Uterus (tissue), 4 donors: ENCODE measurements at places on chromosomes 2 and 18. TPM values are rescaled to one million over a fixed set of nuclear protein-coding genes. Genes with fewer than 3 reads are reported as not detected.

DNA sequence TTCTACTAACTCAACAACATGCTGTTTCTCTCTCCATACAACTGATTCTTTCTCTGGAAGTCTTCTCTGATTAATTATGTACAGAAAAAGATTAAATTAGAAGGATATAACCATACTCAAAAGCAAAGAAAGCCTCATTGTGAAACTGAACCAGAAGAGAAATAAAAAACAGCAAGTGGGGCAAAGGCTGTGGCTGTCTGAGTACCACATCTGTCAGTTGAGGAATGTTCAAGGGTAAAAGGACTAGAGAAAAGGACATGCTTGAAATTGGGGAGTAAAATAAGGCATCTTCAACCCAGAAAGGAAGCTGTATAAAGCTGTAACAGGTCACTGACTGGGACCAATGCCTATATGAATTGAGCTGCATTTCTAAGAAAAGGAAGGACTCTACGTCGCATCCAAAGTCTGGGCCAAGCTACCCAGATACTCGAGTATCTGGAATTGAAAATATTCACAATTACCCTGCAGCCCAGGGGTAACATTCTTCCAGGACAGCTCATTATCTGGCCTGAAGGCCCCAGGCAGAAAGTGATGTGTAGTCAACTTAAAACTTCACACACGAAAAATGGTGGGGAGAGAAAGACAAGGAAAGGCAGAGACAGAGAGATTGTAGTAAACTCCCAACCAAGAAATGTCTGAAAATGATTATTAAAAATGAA lies 356.0 kb upstream of the GALNT5 start:
- no peak for DNase-seq

DNA sequence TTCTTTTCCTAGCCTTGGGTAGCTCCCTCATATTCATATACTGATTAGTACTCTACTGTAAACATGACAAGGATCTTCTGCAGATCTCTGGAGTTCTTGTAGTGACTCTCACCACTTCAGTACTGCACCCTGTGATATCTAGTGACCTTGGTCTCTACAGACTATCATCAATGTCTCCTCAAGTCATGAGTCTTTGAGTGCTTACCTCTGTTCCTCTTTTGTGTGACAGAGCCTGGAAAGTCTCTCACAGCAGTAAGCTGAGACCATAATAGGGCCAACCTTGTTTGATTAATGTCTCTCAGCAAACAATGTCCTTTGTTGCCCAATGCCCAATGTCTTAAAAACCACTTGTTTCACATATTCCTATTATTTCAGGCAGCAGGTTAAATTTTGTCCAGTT lies 34.2 kb upstream of the BAZ2B start:
- no peak for DNase-seq

DNA sequence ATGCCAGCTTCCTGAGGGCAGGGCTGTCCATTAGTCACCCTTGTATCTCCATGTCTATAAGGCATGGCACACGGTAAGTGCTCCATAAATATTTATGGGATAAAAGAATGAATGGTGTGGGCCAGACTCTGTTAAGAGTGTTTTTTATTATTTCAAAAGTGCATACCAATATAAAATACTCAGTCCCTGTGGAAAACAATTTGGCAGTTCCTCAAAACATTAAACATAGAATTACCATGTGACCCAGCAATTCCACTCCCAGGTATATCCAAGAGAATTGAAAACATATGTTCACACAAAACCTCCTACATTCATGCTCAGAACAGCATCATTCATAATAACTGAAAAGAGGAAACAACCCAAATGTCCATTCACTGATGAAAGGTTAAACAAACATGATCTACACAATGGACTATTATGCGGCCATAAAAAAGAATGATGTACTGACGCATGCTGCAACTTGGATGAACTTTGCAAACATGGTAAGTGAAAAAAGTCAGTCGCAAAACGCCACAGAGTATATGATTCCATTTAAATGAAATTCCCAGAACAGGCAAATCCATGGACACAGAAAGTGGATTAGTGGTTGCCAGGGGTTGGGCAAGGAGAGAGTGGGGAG lies 69.1 kb upstream of the TCF7L1 start:
- DNase-seq, result no peak

DNA sequence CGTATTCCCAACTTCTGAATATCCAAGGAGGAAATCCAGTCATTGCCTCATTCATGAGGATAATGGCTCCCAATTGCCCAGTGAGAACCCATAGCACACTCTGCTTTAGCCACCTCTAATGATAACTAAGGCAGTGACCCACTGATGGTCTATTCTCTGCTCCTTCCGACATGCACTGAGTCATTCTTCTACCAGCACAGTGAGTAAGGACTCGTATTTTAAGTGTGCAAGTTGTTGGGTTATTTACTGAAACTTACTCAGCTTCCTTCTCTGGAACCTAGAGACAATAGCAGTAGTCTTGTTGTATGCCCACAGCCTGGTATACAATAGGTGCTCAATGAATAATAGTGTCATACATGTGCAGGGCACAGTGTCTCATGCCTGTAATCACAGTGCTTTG lies 81.1 kb upstream of the ZNF397 start:
- DNase-seq, result no peak

DNA sequence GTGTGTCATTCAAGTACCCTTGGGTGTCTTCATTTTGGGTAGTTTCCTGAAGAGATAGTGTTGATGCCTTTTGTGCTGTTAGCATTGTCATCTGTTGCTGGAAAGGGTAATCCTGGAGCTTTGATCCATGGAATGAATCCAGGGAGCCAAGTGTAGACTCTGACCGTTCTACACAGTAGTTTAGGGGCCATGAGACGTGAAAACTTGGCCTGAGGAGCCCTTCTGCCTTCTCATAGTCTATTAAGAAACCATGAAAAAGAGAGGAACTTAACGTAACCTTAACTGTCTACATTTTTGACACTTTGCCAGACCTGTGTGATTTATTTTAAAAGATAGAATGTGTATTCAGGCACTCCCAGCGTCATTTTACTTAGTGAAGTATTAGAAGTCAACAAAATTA lies 194.0 kb downstream of the BABAM2 start:
- peak; percentile 33 for DNase-seq

- no peak for DNase-seq
Observed at GRCh38 chr2:21038403-21039073, 5.3 kb downstream of the APOB start.

DNA sequence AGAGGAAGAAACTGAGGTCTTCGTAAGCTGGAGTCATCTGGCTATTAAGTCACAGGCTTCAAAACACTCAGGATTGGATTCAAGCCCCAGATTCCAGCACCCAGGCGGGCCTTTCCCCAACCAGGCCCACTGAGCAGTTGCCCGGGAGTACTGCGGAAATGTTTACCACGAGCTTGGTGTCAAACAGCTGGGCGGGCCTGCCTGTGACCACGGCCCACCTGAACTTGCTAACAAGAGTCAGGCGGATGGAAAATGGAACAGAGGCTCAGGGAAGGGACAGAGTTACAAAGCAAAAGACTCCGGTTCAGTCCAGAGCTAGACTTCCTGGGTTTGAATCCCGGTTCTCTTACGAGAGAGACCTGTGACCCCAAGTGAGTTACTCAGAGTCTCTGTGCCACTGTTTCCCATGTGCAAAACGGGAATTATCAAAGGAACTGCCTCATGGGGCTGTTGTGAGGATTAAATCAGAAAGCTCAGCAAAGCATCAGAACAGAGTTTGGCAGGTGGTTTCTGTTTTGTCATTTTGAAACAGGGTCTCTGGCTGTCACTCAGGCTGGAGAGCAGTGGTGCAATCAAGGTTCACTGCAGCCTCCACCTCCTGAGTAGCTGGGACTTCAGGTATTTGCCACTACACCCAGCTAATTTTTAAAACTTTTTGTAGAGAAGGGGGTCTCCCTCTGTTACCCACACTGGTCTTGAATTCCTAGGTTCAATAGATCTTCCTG lies 49.0 kb upstream of the TFCP2L1 start:
- no peak for DNase-seq

- DNase-seq, result peak; percentile 22
Observed at GRCh38 chr2:218859556-218859987, at the start of gene WNT6. Gene WNT6 (plus strand): TSS chr2:218859805. CDS start chr2:218860038, 233 bp downstream.

MTA3 gene
- 70.9 TPM for total RNA-seq
